ENCODE measurements at places on chromosomes 4 and X.

- DNase-seq, result no peak
These were observed 504.9 kb downstream of the C4orf33 start for GRCh38 chr4:129600898-129601297.

GRCh38 chr4:173666-174314, 49.5 kb downstream of the ZNF718 start:
- DNase-seq, result no peak

GRCh38 chrX:118538386-118538785, 42.8 kb downstream of the DOCK11 start:
- no peak for DNase-seq

- no peak for DNase-seq
These were observed 38.3 kb downstream of the NDNF start for GRCh38 chr4:121034017-121034416.

GRCh38 chrX:50579955-50580354, 109.3 kb upstream of the DGKK start:
- peak; percentile 45 for DNase-seq

DNA sequence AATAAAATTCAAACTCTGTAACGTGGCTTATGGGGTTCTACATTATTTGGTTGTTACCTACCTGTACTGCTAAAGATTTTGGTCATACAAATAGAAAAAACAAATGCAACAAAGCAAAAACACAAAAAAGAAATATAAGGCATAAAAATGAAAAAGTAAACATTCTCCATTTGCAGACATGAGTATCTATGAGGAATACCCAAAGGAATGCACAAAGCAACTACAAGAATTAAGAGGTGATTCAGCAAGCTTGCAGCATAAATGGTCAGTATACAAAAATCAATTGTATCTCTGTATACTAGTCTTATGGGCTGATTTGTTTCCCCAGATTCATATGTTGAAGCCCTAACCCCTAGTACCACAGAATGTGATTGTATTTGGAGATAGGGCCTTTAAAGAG, 3.6 kb upstream of the PDE5A start:
- no peak for DNase-seq

DNA sequence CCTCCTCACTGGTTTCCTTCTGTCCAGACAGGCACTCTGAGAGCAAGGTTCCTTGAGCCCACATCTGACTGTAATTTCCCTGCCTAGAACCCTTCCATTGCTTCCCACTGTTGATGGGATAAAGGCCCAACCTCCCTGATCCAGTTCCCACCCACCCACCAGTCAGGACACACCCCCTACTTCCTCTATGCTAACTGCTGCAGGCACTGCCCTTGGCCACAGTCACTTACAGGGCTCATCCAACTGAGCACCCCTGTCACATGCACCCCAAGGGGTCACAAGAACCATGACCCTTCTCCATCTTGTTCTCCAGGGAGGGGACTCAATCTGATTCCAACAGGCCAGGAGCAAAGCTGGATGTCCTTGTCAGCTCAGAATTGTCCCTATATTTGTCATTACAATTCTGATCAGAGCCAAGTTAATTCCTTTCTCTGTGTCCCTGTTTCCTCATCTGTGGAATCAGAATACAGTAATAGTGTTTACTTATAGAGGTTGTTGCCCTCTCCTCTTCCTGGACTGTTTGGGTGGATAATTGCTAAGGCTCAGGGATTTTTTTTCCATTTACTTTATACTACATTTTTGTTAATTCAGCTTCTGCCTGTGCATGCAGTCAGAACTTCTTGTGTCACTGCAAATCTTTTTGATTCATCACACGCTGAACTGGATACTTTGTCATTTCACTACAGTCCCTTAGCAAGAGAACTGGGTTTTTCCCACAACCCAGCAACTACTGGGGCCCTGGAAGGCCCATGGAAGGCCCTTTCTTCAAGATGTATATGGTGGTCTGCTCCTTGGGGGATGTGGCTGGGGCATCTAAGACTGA, 105.6 kb upstream of the MAMLD1 start:
- DNase-seq, result no peak

GRCh38 chr4:144449611-144450010, 196.3 kb upstream of the HHIP start:
- DNase-seq, result no peak

DNA sequence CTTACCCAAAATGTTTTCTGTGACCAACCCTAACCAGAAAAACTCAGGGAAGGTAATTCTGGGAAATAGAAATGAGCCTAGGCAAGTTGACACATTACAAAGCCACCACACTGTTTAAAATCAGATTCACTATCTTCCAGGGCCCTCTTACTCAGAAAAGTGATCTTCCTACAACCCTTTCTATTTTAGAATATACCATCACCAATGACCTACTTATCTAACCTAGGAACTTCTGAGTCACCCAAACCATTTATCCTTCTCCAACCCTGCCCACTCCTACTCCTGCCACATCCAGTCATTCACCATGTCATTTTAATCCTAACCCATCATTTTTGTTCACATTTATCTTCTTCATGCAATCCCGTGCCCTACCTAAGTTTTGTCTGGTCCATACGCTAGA, 89.9 kb downstream of the FTHL17 start:
- DNase-seq, result no peak

DNA sequence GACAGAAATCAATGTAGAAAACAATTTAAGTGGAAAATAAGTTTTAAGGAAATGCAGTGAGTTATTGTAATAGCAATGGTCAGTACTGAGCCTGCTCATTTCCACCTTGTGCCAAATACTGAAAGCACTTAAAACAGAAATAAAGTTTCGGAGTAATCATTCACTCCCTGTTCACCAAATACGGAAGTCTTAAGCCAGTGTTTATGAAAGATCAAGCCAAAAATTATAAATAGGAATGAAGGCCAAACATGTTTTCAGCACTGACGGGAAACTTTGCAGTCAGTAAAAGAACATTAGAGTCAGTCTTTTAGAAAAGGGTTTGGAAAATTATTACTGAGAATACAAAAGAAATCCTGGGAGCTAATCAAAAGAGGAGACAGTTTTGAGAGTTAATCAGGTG, 178.6 kb downstream of the DMD start:
- DNase-seq, result no peak

GRCh38 chr4:25635501-25635900, 20.1 kb upstream of the SLC34A2 start:
- DNase-seq, result no peak

DNA sequence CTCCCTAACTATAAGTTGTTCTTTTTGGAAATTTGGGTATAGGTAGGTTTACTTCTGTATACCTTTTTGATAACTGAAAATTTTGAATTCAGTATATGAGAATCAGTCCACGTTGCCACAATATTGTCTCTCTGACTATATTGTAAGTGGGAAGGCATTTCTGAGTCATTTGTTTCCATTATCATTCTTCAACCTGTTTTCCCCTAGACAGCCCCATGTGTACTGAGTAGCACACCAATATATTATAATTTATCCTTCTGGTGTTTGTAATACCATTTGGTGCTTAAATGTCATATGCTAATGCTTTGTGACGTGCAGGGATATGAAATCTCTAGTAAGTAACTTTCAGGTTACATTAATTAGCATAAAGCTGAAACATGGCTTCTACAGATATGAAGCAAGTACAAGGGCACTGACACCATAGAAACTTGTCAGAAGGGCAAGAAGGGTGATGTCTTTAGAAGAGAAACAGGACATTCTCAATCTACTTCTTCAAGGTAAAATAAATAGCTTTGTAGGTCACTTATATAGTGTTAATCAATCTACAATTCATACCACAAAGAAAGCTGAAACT, 27.7 kb downstream of the PAK3 start:
- no peak for DNase-seq

GRCh38 chr4:186348433-186348832, 82.4 kb downstream of the F11 start:
- no peak for DNase-seq

DNA sequence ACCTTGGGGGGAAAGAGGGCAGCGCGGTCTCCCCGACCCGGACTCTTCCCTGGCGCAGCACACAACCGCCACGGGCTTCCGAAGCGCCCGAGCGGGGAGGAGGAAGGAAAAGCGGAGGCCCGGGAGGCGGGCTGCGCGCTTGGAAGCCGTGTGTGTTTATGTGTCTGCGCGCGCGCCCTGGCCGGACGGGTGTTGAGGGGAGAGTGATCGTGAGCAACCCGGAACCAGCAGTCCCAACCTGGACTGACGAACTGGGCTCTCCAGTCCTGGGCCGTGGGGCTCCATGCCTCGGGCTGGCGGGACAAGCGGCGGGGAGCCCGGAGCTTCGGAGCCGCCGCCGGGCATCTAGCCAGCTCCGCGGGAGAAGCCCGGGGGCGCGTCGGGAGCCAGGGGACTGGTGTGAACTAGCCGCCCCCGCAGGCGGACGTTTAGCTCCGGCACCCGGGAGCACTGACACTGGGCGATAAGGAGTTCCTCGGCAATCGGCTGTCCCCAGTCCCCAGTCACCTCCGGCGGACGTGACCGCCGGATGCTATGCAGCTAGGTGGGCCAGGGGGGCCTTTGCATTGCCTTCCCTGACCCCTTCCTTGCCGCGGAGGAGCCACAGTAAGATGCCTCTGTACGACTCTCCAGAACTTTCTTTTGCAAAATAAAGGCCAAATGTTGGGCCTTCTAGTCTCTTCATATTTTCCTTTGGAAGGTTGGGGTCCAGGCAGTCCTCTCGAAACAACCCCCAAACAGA, 74.8 kb upstream of the BCOR start:
- DNase-seq, result no peak

DNA sequence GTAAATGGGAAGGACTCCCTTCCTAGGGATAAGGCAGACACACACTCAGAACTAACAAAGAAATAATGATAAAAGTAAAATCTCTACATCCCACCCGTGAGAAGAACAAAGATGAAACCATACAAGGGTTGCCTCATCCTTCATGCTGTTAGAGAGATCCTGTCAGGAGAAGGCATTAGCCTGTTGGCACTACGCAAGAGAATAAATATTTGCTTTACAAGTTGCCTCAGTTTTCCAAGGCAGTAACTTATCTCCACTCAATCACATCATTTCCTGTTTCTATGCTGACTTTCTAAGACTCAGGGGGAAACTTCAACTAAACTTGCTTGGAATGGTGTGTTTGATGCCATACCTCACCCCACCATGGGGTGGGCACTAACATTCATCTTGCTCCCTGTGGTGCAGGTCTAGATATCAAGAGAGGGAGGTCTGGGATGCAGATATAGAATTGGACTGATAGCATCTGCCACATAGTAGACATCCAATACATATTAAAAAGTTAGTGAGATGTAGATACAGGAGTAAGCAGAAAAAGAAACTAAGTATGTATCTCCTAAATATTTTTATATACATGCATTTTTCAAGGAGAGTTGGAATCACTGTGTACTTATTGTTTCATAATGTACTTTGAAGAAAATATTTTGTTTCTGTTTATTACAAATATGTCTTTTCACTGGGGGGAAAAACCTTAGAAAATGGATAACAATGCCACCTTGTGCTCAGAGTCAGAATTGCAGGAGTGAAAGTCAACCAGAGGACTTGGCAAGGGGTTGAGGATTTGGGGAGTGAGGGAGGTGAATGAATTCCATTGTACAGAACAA, 57.2 kb upstream of the BEX4 start:
- DNase-seq, result peak; percentile 46

DNA sequence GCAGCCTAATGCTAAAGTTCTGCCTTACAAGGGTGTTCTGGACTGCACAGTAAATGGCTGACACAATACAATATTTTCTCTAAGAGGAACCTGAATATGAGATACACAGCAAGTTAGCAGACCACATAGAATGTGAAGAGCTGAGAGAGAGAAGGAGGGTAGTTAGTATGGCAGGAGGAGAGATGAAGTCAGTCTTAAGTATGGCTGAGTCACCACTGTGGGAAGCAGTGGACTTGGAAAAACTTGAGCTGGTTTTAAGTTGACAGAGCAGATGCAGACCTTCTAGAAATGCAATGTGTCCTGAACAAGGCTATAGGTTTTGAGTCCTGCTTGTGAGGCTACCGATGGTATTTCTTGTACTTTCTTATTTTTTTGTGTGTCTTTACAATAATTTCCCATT, 172.5 kb downstream of the SH2D1A start:
- DNase-seq, result no peak

DNA sequence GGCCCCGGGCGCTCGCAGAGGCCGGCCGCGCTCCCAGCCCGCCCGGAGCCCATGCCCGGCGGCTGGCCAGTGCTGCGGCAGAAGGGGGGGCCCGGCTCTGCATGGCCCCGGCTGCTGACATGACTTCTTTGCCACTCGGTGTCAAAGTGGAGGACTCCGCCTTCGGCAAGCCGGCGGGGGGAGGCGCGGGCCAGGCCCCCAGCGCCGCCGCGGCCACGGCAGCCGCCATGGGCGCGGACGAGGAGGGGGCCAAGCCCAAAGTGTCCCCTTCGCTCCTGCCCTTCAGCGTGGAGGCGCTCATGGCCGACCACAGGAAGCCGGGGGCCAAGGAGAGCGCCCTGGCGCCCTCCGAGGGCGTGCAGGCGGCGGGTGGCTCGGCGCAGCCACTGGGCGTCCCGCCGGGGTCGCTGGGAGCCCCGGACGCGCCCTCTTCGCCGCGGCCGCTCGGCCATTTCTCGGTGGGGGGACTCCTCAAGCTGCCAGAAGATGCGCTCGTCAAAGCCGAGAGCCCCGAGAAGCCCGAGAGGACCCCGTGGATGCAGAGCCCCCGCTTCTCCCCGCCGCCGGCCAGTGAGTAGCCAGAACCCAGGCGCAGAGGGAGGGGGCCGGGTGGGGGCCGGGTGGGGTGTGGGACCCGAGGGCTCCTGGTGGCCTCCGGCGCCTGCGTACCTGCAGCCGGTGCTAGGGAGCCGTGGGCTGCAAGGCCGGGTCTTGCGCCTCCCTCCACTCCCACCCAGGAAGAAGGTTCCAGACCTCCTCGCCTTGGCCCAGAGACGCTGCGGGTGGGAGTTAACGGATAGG, 534 bp downstream of the MSX1 start:
- no peak for DNase-seq
